ENCODE measurements at places on chromosomes 7 and 10.

DNA sequence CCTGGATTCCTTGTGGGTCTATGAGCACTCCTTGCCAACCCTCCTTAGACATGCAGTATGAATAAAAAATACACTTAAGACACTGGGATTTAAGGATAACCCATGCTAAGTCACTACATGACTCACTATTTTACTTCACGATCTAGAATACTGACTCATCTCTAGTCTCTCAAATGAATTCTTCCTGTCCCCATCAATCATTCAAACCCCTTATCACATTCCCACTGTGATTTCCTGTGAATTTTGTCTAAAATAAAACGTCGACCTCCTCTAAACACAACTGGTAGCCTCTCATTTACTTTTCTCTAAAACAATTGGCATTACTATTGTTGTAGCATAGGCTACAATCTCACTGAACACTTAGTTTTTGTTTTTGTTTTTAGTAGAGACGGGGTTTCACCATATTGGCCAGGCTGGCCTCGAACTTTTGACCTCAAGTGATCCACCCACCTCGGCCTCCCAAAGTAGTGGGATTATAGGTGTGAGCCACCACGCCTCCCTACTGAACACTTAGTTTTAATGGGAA, 3.9 kb upstream of the IQUB start:
- DNase-seq: no peak

DNA sequence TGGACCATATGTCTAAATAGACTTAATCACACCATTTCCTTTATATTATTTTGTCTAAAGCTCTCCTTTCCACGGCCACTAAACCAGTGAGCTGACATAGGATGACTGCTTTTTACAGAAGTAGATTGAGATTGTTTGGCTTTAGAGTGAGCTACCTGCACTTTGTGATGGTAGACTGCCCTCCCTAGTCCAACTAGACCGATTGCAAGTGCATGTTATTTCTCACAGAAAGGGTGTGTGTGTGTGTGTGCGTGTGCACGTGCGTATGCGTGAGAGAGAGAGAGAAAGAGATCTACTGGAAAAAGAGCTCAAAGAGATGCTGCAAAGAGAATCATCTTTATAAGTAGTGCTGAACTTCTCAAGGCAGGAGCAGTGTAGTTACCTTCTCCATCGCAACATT, 60.7 kb downstream of the VCL start:
- DNase-seq: no peak

- no peak for DNase-seq
These were observed 1.9 kb upstream of the SGMS1 start for GRCh38 chr10:50625649-50626132.

DNA sequence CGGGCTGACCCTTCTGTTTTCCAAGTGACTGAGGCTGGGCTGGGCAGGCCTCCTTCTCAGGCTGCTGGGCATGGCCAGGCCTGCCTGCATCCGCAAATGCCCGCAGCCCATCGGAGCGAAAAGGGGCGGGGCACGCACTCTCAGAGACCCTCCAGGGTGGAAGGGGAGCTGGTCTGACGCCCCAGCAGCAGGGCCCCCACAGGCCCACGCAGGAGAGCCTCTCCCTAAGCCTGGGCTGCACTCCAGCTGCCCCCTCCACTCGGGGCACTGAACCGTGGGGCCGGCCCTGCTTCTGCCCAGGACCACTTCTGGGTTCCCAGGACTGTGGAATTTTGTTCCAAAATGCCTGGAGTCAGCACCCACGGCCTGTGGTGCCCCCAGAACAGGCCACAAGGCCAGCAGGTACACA, 9.3 kb downstream of the ADAP1 start:
- no peak for DNase-seq

DNA sequence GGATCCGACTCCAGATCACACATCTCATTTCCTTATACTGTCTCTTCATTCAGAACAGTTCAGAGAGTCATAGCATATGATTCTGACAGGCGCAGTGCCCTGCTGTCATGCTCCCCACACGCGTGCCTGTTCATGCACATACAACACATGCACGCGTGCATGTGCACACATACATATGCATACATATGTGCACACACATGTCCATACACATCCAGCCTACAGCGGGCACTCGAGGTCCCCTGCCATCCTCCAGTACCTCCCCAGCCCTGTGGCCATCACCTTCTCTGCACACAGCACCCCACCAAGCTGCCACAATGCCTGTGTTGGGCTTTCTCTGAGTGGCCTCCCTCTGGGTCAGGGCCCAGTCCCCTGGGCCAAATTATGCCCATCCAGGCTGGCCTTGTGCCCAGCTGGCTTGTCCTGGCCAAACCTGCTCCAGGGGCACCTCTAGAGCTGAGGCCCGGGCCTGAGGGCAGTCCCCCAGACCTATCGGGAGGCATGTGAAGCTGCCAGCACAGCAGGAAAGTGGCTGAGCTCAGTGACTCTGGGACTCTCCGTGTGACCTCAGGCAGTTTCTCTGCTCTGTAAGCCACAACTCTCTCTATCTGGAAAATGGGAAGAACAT, 49.4 kb upstream of the RET start:
- DNase-seq: no peak

- DNase-seq: no peak
These were observed 33.2 kb downstream of the RPS24 start for GRCh38 chr10:78066728-78067430.

DNA sequence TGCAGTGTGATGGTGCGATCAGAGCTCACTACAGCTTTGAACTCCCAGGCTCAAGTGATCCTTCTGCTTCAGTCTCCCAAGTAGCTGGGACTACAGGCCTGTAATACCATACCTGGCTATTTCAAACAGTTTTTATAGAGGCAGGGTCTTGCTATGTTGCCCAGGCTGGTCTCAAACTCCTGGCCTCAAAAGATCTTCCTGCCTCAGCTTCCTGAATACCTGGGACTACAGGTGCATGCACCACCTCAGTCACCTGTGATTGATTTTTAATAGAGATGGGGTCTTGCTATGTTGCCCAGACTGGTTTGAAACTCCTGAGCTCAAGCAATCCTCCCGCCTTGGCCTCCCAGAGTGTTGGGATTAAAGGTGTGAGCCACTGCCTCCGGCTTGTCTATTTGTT, 26.4 kb upstream of the CCL24 start:
- DNase-seq: no peak

- no peak for DNase-seq
These were observed 58.8 kb upstream of the ADRA2A start for GRCh38 chr10:111018021-111018420.

- DNase-seq: no peak
These were observed 7.7 kb downstream of the CHST15 start for GRCh38 chr10:124085680-124086079.

- DNase-seq: no peak
These were observed 62.7 kb downstream of the MET start for GRCh38 chr7:116734710-116735109.

DNA sequence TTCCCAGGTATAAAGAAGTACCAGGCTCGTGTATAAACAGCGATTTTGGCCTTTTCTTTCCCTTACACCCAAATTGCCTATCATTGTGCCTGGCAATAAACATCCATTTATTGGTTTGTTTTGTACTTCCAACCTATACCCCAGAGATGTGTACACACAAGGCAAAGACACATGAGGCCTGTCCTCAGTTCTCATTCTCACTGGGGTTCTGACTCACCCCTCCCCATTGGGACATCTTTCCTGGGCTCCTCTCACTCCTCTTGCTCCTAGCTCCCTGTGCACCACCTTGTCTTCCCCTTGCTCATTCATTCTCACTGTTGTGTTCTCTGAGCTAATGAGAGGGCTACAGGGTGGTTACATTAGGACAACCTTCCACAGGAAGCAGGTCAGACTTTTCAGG, 240.7 kb downstream of the ANK3 start:
- DNase-seq: no peak

DNA sequence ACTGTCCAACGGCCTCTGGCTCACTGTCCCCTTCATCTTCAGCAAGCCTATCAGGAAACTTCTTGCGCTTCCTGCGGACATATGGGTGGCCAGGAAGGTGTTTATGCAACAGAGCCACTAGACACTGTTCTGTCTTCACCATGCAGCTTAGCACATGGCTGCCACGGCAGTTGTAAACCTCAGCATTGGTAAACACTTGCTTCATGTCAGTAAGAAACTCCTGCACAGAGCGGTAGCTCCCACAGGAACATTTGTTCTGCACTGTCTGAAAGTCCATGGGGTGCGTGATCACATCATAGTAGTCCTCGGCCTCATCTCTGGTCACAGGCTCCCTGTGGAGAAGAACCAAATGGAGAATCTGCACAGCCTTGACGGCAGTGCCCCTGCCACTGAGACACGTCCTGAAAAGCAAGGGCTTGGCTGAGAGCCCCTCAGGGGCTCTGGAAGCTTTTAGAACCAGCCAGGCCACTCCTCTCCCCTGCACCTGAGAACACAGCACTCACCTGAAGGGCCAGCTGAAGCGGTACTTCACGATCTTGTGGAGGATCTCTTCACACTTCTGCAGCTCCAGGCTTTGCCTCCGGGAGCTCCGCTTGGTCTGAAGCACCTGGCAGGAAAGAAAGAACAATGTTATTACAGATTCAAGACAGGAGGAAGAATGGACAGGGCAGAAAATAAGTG, 8.8 kb downstream of the FZD9 start:
- no peak for DNase-seq

- DNase-seq: no peak
These were observed 97.0 kb downstream of the SVIL start for GRCh38 chr10:29537799-29538198.

GRCh38 chr10:44589181-44589943, 204.5 kb upstream of the CXCL12 start:
- DNase-seq: no peak

- no peak for DNase-seq
These were observed 21.6 kb downstream of the IDE start for GRCh38 chr10:92552310-92552709.

DNA sequence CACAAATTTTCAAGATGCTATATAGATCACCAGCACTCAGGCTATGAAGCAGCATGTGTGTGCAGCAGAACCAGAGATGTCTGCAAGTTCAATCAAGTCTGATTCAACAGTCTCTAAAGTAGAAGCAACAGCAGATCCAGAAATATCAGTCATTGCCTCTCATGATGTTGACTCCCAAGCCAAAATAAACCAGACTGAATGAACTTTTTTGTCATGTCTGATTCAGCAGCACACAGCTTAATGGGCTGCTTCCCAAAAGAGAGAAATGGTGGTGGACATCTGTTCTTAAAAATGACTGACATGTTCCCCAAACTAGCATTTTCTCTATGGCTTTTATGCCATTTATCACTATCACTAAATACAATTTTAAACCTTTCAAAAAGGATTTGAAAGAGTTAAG, 53.8 kb downstream of the TMEM26 start:
- no peak for DNase-seq

Data from effector CD4-positive, alpha-beta T cell (primary cell).